Mucosa of gallbladder (tissue), 1 donor: ENCODE measurements at places on chromosomes 12 and 14.

- DNase-seq = peak; percentile 68
These were observed 143.4 kb upstream of the C14orf180 start for GRCh38 chr14:104436047-104436591.

DNA sequence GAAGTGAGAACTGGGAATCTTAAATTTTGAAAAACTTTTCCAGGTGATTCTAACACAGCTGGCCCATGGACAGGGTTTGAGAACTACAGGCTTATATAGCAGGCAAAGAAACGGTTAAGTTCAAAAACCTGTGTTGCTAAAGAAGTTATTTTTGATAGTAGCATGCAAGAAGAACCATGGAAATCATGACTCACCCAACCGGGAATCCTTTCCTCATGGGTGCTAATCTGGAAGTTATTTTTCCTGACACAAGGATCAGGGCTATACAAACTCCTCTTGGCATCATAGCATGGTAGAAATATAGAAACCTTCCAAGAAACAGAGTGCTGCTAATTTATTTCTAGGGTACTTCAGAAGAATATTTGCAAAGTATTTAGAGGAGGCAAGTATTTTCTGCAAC lies 588.7 kb downstream of the CCER1 start:
- DNase-seq = no peak

- no peak for DNase-seq
These were observed 260.0 kb downstream of the ACSS3 start for GRCh38 chr12:81337886-81338285.

GRCh38 chr14:57038689-57039088 lies 228.4 kb upstream of the OTX2 start:
- DNase-seq = no peak

DNA sequence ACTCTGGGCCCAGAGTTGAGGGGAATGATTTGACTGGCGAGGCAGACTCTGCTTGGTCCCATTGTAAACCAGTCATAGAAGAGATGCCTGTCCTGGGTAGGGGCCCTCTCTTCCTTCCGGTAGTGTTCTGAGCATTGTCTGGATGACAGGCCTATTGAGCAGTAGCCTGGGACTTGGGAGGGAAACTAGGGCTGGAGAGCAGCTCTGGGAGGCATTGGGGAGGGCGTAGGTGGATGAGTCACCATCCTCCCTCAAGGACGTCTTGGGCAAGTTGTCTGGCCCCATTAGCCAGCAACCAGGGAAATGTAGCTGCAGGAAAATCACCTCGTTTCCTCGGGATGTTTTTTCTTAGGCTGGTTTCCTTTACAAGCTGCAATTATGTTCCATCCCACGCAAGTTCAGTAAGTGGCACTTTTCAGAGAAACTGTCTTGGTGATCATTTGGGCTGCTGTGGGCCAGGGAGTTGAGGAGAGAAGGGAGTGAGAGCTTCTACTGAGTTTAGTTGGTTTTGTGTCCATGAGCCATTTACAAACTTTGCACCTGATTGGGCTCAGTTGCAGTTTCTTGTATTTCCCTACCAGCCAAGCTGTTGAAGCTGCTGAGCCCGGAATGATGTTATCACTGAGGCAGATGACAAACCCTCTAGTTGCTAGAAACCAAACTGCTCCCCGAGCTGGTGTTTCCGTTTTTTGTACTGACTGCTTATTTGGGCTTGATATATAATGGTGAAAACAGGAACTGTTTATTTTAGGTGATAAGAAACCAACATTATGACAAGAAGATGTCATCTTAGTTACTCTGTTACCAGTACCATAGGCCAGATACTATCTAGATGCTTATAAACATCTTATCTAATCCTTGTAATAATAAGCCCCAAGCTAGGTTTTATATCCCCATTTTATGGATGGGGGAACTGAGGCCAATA lies 147.6 kb downstream of the CHST11 start:
- DNase-seq = peak; percentile 78

GRCh38 chr14:89598548-89599186 lies 181.6 kb upstream of the FOXN3 start:
- DNase-seq = no peak

DNA sequence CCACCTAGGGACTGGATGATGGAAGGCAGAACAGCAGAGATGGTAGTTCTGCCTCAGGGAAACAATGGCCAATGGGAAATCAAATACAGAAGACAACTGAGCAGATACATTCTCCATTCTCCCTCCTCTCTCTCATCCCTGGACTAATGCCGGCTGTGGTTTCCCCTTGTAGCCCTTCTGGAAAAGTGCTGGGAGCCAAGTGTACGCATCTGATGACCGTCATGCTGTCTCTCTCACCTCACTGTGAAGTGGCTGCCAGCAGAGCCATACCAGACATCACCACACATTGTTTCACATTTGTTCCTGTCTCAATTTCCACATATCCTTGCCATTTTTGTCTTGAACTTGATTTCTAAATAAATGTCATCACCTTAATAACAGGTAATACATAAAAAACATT lies 3.1 kb downstream of the TAS2R46 start:
- no peak for DNase-seq

DNA sequence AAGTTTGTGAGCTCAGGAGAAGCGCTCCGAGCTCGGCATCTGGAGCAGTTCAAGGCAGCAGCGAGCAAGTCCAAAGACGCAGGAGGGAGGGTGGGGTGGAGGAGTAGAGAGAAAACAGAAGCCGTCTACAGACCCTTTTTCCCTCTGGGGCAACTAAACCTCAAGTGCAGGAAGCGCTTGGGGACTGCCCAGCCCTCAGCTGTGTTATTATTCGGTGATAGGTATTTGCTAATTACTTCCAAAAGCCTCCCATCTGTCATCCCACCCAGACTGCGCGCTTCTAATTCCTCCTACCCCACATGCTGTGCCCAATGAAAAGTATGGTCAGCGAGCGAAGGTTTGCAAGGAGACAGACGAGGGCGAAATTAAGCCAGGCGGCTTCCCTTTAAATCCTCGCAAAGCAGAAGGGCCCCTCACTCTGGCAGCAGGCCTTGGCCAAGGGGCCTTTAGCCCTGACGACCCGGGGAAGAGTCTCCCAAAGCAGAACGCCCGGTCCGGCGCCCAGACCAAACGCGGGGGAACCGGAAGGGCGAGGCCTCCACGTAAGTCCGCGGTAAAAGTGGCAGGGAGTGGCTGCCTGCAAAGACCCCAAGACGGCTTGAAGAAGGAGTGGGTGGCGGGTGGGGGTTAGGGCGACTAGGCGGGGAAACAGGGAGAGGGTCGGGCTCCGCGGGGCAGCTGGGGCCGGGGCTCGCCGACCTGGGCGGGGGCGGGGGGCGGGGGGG lies 507 bp upstream of the CD9 start:
- no peak for DNase-seq

DNA sequence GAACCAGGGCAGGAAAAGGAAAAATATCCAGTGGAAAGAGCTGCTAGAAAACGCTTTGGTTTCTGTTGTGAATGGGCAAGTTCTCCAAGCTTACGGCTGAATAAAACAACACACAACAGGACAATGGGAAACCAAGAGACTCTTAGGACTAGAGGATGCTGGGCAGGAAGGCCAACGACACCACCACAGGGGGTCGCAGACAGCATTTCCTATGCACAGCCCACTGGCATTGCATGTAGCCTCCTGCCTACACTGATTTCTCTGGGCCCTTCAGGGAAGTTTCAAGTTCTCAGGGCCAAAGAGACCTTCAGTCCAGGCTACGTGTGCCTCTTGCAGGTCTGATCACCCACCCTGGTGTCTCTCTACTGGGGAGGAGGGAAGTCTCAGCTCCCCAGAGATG lies 108.0 kb downstream of the RIMBP2 start:
- no peak for DNase-seq
